ENCODE measurements at places on chromosomes 5 and 9.

DNA sequence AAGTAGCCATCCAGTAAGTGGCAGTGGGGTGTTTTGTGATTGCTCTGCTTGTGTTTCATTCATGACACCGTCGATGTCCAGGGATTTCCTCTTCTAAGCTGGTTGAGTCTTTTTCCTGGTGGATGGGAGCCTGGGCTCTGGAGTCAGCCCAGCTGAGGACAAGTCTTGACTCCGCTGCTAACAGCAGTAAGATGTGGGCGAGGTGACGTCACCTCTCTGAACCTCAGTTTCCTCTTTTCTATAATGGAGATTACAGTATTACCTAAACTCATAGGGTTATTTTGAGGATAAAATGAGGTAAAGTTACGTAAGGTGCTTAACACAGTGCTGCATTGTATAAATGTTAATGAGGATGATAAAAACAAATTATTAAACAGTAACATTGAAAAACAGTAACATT, 21.3 kb downstream of the FGF1 start:
- DNase-seq: no peak

DNA sequence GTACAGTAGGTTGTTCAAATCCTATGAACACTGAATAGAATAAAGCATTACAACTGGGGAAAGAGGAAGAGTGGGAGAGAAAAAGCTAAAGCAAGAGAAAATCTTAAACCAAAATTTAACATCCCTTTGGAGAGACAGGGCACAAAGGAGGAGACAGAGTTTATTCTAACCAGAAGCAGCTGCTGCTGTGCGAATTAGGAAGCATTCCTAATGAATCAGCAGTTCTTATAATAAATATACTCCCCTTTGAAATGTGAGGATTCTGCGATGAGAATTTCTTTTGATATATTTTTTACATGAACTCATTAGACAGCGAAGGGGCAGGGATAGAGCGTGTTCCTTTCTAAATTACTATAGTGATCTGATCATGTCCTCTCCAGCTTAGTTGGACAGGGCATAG, 233.4 kb downstream of the DENND1A start:
- DNase-seq: no peak

GRCh38 chr5:29017501-29017900, 1979.1 kb upstream of the CDH9 start:
- no peak for DNase-seq

DNA sequence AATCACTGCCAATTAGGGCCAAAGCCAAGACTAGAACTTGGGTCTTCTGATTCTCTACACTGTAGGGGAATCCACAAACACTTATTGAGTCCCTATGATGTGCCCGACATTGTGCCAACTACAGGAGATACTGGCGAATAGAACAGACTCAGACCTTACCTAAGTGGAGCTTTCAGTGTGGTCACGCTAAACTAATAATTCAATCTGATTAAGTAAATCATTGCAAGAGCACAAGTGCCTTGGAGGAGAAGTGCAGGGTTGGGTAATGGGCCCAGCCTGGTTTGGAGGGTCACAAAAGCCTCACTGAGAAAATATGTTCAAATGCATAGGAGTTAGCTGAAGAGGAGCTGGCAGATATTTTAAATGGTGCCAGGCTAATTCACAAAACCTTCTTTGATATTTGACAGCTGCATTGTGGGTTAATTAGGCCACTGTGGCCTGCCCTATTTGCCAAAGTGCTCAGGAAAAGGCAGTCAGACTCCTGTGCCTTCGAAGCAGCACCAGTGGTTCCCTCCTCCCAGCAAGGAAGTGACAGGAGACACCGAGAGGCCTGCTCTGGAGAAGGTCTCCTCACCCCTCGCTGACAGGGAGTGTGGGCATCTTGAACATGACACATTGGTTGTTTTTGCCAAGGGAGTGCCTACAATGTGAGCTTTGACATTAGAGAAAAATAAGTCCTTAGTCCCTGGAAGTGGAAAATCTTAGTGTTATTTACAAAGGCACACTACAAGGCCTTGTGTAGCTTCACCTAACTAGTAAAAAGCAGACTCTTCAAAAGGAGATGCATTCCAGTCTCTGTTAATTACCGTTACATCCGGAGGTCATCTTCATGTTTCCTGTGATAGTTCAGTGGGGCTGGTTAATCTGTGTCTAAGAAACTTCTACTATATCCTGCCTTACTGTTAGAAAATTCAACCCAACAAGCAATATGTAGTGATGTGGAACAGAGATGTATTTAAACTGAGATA, 24.1 kb upstream of the TRAF1 start:
- no peak for DNase-seq

DNA sequence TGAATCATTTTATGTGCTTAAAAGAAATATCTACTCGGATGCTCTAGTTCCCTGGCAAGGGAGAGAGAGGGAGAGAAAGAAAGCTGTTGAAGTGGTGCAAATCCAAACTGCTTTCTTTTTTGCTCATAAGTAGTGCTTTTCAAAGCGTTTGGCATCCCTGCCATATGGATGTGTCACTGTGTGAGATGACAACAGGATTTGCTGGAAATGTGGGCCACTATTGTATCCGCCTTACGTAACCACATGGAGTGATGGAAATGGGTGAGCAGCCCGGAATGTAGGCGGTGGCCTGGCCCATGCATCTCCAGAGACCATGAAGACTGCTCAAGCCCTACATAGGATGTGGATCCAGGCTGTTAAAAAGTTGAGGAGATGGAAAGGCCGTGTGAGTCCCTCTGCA, 30.8 kb downstream of the TJP2 start:
- no peak for DNase-seq

DNA sequence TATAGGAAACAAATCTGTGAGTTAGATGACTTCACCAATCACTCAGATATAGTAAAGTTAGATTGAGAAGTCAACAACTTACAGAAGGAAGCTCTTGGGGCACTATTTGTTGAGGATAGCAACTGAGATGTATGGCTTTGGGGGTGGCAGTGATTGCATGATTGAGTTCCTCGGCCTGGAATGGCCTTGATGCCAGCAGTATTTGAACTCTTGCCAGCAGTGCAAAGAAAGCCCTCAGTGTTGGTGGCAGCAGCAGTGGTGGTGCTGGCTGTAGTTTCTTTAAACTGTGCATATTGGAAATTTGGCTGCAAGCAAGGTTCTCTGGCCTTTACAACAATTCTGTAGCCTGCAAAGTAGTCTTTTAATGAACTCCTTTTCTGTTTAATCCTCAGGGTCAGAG, 41.4 kb upstream of the PJA2 start:
- DNase-seq: no peak

DNA sequence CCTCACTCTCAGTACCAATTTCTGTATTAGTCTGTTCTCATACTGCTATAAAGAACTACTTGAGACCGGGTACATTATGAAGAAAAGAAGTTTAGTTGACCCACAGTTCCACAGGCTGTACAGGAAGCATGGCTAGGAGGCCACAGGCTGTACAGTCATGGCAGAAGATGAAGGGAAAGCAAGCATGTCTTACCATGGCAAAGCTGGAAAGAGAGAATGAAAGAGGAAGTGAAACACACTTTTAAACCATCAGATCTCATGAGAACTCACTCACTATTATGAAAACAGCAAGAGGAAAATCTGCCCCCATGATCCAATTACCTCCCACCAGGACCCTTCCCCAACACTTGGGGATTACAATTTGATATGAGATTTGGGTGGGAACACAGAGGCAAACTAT, 698.8 kb downstream of the CDH9 start:
- no peak for DNase-seq

- DNase-seq: no peak
Measured at GRCh38 chr5:147753765-147754164, 28.8 kb downstream of the JAKMIP2 start.

Measured in stimulated activated CD8-positive, alpha-beta memory T cell treated with anti-CD3 and anti-CD28 coated beads, Interleukin-2, amount 100 ng/mL, for 48 hours (primary cell).